Kidney epithelial cell (primary cell): ENCODE measurements at places on chromosomes 16 and 17.

- no peak for DNase-seq
Measured at GRCh38 chr16:55901566-55902217, 26.5 kb upstream of the CES5A start.

- DNase-seq, result no peak
Measured at GRCh38 chr17:73192206-73192893, 505 bp upstream of the COG1 start.

GRCh38 chr17:38739305-38739704 is 8.8 kb downstream of the PCGF2 start:
- no peak for DNase-seq

DNA sequence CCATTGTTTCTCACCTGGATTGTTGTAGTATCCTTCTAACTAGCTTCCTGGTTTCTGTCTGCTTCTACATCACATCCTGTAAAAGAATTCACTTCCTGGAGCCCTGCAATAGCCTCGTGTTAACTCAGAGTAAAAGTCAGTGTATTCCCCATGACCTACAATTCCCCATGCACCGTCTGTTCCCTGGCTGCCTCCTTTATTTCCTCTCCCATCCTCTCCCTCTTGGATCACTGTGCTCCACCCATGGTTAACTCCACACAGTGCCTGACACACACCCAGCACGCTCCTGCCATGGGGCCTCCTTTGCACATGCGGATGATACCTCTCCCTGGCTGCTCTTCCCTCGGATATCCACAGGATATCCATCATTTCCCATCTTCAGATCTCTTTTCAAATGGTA is 301.4 kb upstream of the IRX3 start:
- no peak for DNase-seq

- DNase-seq, result no peak
Measured at GRCh38 chr17:50148226-50149090, 2.0 kb downstream of the PPP1R9B start.

- no peak for DNase-seq
Measured at GRCh38 chr17:50564916-50565315, 4.4 kb downstream of the CACNA1G start.

GRCh38 chr16:66906916-66907836 is 11.5 kb downstream of the CDH16 start:
- DNase-seq, result no peak

GRCh38 chr16:81945665-81946064 is 65.6 kb downstream of the SDR42E1 start:
- DNase-seq, result no peak
